Stimulated activated CD8-positive, alpha-beta memory T cell treated with anti-CD3 and anti-CD28 coated beads, Interleukin-2, amount 100 ng/mL, for 48 hours (primary cell): ENCODE measurements at places on chromosomes 11 and 22.

GRCh38 chr11:111081021-111081511 lies 164.5 kb upstream of the POU2AF2 start:
- DNase-seq, result no peak

- DNase-seq, result no peak
These were observed 558.6 kb downstream of the NTM start for GRCh38 chr11:131928992-131929391.

- no peak for DNase-seq
These were observed 212 bp downstream of the HRAS start for GRCh38 chr11:535210-535518.

GRCh38 chr11:44470854-44471253 lies 94.6 kb upstream of the CD82 start:
- DNase-seq, result no peak

- DNase-seq, result peak; percentile 57
These were observed 57.1 kb downstream of the PARVB start for GRCh38 chr22:44080936-44081861.

- no peak for DNase-seq
These were observed 933 bp upstream of the DLAT start for GRCh38 chr11:112024178-112024772.

DNA sequence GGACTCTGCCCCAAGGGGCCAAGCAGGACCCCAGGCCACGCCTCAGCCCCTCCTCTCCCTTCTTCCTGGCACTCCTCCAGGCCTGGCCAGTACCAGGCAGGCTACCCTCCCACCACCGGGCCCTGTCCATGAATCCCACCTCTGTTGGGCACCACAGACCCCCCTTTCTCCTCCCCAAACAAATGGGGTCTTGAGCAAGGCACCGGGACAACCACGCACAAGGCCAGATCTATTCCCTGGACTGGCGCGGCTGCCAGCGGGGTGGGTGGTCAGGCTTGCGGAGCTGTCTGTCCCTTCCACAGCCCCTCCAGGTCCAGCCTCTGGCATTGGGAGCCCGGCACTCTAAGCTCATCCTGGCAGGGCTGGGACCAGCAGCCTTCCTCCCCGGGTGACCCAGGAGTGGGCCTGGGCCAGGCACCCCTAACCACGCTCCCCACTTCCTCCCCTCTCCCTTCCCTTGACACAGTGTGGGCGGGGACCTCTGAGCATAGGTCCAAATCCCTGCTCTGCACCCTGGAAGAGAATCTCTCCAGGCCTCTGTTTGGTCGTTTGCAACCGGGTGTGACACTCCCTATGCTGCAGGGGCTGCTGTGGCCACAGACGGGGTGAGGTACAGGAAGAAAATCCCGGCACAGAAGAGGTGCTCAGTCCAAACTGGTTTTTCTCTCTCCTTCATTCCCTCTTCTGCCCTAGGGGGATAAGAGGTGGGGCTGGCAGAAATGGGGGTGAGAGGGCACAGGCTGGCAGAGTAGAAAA lies 14.6 kb downstream of the ELFN2 start:
- DNase-seq, result no peak

DNA sequence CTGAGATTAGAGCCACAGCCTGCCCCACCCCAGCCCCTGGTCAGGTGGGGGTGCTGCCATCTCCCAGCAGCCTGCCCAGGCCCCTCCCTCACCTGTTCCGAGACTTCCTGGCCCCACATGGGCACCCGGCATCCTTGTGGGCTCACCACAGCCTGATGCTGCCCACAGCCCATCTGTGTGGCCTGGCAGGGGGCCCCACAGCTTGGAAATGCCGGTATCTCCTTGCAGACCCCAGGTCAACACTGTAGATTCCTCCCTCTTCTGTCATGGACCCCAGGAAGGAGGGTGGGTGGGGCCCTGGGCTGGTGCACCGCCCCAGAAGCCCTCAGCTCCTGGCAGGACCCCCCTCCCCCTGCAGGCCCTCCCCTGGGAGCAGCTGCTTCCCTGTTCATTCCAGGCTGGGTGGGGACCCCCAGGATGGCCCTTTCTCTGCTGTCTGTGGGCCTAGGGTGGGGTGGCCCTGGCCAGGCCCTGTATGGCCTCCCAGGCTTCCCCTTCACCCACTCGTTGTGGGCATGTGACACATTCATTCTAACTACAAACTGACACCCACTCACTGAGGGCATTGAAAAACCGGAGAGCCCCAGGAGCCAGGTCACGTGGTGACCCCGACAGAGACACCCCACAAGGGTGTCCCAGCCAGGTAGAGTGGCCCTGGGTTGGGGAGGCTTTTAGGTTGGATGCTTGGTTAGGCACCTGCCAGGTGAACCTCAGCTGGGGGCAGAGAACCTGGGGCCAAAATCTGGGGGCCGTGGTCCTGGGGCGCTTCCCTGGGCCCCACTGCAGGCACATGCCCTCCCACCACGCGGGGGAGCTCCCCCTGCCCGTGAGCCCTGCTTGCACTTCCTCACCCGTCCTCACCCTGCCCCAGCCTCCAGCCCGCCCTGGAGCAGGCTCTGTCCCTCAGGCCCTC lies 44.1 kb upstream of the CCDC188 start:
- DNase-seq, result no peak

GRCh38 chr11:11113626-11114025 lies 239.4 kb downstream of the CSNK2A3 start:
- no peak for DNase-seq

- DNase-seq, result no peak
These were observed 36.3 kb downstream of the ETS1 start for GRCh38 chr11:128551058-128551457.
